ENCODE measurements at places on chromosomes 5 and 9.
A peak's percentile ranks its signal among the peaks of the same experiment; 100 is the strongest.

DNA sequence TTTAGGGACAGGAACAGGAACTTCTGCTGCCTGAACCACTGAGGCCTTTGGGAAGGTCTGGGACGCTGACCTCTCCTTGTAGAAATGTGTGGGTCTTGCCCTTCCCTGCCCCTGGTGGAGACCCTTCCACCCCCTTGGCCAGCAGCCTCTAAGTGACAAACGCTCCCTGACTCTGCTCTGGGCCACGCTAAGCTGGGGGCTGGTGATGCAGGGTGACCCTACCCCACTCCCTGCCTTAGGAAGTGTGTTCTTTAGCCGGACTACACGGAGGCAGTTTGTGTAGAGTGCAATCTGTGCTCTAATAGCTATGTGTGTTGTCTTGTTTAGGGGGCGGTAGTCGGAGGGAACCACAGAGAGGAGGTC lies 123.0 kb downstream of the COL23A1 start:
- DNase-seq, result no peak

- no peak for DNase-seq
These were observed 48.3 kb downstream of the PALM2AKAP2 start for GRCh38 chr9:109828254-109828653.

DNA sequence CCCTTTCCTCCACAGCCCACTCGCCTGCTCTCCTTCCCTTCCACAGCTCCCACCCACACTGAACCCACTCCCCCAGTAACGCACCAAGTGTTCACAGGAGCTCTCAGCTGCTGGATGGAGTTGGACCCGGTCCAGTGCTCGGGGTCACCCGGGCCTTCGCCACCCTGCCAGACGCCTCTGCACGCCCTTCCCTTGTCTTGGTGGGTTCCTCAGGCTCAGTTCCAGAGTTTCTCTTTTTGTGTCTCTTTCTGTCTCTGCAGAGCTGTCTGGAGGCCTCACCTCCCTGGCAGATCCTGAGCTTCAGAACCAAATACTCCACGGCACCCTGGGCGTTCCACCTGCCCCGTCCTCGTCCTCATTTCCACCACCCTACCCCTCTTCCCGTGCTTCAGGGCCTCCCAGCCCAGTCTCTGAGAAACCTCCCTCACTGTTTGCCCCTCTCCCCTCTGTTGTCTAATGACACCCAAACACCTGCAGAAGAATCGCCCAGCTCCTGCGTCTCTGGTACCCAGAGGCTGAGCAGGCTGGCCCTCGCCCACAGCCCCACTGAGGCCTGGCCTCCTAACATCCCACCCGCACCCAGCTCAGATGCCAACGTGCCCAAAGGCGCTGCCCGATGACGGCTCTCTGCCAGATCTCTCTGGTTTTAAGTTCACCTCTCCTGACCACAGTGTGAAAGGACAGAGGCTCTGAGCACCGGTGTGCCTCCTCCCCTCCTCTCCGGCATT lies 74.3 kb downstream of the COL23A1 start:
- DNase-seq, result no peak

DNA sequence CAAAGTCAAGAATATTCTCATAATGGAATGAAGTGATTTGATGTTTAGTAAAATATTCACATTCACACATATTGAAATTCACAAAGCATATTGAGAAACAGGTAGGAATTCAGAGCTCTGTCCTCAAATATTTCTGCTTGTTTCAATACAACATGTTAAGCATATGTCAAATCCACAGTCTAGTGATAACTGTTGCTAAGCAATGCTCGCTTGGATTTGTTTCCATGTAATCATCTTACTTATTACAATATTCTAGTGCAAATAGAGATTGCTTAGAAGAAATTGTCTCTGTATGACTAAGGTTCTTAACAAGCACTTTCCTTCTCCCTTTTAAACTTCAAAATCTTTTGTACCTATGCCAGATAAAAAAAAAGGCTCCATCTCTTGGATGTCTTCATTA lies 995.7 kb downstream of the CDH18 start:
- no peak for DNase-seq

- DNase-seq, result peak; percentile 15
These were observed 79.8 kb upstream of the SPATA31D4 start for GRCh38 chr9:81848472-81848871.
